ENCODE measurements at places on chromosomes 11 and 22.

DNA sequence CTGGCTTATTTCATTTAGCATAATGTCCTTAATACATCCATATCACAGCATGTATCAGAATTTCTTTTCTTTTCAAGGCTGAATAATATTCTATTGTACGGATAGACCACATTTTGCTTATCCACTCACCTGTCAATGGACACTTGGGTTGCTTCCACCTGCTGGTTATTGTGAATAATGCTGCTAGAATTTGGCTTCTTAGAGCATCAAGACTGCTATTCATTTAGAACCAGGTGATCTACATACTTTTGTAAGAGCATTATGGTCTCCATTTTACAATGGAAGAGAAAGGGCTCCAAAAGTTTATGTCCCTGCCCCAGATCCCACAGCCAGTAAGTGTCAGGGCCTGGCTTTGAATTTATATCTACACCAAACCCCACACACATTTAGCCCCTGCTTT lies 100.7 kb upstream of the CD82 start:
- no peak for DNase-seq

- DNase-seq, result no peak
Measured at GRCh38 chr11:1782831-1783724, 19.4 kb upstream of the CTSD start.

GRCh38 chr11:92128026-92128425 lies 96.6 kb upstream of the FAT3 start:
- DNase-seq, result no peak

DNA sequence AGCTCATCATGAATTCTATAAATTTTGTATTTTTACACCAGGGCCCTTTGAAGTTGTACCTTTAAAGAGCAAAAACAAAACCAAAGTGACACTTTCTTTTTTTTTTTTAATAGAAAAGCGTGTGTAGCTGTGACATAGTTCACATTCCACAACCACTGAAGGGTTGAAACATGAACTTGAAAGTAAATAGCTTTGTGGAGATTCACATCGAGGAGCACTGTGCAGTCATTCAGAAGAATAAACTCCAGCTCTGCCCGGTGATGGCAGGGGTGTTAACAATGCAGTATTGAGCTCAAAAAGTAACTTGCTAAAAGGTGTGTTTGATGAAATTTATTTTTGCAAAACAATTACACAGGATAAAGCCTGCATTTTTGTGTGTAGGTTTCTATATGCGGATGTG lies 1166.2 kb downstream of the TBC1D22A start:
- DNase-seq, result no peak

DNA sequence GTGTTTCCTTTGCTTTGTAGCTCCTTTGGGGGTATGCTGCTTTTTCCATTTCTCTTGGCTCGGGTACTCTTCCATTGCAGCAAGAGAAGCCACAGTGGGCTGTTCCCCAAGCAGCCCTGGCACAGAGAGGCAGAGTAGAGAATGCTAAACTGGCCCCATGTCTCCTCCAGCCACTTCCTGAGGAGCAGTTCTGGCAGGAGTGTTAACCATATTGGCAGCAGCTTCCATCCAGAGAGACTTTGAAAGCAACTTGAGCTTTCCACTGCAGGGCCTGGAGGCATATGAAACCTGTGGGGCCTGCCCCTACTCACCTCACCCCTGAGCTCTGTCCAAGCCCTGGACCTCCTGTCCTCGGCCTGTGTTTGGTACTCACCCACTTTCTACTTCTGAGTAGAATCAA lies 61.8 kb downstream of the ALX4 start:
- peak; percentile 39 for DNase-seq

- no peak for DNase-seq
Measured at GRCh38 chr11:23370580-23371275, 510.5 kb upstream of the CCDC179 start.
